ENCODE measurements at places on chromosomes 2 and 18. TPM values are rescaled to one million over a fixed set of nuclear protein-coding genes. Genes with fewer than 3 reads are reported as not detected.

GRCh38 chr2:152367547-152368390, 32.8 kb downstream of the FMNL2 start:
- DNase-seq: no peak

DNA sequence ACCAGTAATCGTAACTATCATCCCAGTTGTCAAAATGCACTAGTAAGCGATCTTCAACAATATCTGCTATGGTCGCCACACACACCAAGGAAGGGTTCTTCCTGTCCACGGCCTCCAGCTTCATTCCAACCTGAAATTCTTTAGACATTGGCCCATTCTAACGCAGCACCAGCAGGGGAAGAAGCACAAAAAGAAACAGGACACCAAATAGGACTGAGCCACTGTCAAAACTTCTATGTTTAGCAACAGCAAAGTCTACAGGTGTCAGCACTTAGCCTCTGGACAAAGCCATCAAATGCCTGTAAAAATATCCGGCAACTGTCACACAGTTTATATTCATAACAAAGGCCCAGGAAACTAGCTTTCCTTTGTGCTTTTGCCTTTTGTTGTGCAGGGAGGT, 175.0 kb downstream of the L3MBTL4 start:
- DNase-seq: peak; percentile 21

- DNase-seq: no peak
Measured at GRCh38 chr18:9070212-9070611, 32.3 kb upstream of the NDUFV2 start.

GRCh38 chr2:28142386-28142785, 250.3 kb upstream of the FOSL2 start:
- DNase-seq: peak; percentile 44

- peak; percentile 29 for DNase-seq
Measured at GRCh38 chr2:173090973-173091660, 15.5 kb downstream of the MAP3K20 start.

DNA sequence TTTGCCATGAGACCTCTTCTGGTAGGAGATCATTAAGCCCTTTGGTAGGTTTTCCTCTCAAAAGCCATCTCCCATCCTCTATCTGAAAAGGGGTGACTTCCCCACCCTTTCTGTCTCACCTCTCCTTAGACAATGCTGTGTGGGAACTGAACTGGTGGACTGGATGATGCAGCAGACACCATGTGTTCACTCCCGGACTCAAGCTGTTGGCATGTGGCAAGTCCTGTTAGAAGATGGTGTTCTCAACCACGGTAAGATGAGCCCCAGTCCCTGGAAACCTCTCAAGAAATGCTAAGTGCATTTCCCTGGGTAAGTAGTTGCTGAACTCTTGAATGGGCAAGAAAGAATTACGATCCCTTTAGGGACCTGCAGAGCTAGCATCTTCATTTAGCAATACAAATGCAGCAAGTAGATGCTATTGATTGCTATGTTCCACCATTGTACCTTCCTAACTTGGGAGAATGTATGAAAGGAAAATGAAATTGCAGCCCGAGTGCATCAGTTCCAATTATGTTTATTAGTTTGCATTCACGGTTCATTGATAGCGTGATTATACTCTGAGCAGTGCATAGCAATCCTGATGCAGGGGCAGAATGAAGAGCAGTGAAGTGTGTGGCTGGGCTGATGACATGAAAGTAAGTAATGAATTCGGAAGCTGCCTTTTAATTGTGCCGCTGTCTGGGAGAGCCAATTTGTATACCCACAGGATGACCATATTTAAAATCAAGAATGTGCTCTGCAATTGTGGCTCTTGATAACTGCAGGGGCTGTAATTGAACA, 110.0 kb upstream of the MAP3K20 start:
- DNase-seq: no peak

- DNase-seq: no peak
Measured at GRCh38 chr2:233468741-233469110, 97.9 kb downstream of the USP40 start.

DNA sequence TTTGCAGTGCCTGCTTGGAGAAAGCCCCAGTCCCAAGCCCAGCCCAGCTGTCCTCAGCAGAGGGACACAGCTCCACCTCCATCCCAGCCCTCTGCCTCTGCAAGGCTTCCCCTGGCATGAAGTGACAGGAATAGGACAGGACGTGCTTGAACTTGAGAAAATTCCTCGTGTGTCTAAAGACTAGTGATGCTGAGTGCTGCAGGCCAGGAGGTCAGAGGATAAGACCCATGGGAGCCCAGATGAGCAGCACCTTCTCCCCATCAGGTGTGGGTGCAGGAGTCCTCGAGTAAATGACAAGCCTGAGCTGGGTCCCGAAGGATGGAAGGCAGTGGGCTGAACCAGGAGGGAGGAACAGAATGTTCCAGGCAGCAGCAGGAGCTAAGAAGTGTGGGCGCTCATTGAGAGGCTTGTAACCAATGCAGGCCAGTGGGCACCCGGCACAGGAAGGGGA, 67.8 kb upstream of the UXS1 start:
- peak; percentile 26 for DNase-seq

GRCh38 chr2:158131919-158132566, 30.4 kb downstream of the UPP2 start:
- no peak for DNase-seq

DNA sequence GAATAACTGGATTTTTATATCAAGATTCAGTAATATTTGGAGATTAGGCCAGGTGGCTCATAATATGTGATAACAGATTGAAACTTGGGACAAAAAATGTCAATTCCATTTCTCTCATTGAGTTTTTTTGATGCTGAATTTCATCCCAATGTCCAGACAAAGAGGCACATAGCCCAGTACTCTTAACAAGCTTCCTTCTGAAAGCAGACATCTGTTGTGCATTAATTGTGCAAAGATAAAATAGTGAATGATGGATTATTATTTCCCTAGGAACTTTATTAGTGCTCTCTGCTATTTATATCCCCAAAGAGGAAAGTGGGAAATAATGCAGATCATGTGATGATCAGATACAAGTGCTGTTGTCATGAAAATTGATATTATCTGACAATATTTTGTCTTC, 234.1 kb downstream of the CCDC102B start:
- DNase-seq: no peak

GRCh38 chr2:66036948-66037347, 398.0 kb upstream of the MEIS1 start:
- no peak for DNase-seq

GRCh38 chr2:188675391-188676009, 298.7 kb upstream of the COL3A1 start:
- DNase-seq: no peak

GRCh38 chr2:41735476-41735875, 312.3 kb upstream of the PKDCC start:
- DNase-seq: no peak

DNA sequence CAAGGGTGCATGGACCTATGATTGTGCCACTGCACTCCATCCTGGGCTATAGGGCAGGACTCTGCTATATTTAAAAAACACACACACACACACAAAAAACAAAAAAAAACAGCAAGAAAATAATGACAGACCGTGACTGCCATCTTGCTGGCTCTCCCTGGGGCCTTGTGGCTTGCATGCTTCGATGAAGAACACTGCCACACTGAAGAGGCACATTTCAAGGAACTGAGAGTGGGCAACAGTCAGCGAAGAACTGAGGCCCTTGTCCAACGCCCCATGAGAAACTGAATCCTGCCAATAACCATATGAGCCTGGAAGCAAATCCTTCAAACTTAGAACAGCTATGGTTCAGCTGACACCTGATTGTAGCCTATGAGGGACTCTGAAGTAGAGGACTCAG, 158.1 kb downstream of the CCBE1 start:
- DNase-seq: no peak

DNA sequence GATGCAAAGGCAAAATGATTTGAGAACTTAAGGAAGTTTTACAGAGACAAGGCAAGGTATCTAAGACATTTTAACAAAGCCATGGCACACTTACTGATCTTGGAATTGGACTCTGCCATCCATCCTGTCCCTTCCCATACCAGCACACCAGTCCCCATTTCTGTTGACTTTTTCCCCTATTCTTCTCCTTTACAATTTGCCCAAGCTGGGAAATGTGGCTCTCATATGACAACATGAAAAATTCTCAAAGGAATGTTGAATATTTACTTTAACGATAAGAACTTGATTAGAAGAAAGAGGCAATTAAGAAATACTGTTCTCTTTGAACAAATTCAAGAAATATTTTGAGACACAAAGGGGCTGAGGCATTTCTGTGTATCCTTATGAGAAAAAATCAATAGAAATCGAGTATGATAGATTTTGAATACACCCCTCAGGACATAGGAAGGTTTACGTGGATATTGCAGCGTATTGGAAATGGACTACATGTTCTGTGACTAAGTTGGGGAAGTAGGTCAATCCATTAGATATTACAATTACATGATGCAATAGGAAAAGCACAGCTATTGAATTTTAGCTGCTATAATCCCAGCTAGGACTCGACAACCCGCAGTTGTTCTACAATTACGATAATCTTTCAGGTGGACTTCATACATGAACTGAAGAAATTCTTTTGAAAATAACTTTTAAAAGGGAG, 201.6 kb downstream of the TRIB2 start:
- DNase-seq: no peak

GRCh38 chr18:34522603-34523002, 187.5 kb upstream of the DTNA start:
- peak; percentile 75 for DNase-seq

- DNase-seq: peak; percentile 55
Measured at GRCh38 chr2:133486771-133487191, 81.5 kb downstream of the NCKAP5 start.

GRCh38 chr2:70975237-70975636, 3.2 kb upstream of the ANKRD53 start:
- DNase-seq: no peak

- no peak for DNase-seq
Measured at GRCh38 chr2:217415316-217415715, 555.5 kb upstream of the TNP1 start.

DNA sequence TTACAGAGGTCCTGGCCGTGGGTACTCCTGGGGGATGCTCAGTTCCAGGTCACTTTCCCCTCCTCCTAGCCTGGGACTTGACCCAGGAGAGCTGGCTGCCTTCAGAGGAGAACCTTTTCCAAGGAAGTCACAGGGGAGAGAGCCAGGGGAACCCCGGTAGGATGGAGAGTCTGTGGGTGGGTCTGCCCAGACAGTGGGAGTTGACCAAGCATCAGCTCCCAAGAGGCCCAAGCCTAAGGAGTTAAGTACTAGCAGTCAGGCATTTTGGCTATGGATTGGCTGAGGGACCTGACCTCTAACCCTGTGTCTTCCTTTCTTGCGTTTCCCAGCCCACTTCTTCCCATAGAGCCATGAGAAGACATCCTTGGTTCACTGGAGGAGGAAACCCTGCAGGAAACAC, 48.8 kb upstream of the PLB1 start:
- DNase-seq: no peak

DNA sequence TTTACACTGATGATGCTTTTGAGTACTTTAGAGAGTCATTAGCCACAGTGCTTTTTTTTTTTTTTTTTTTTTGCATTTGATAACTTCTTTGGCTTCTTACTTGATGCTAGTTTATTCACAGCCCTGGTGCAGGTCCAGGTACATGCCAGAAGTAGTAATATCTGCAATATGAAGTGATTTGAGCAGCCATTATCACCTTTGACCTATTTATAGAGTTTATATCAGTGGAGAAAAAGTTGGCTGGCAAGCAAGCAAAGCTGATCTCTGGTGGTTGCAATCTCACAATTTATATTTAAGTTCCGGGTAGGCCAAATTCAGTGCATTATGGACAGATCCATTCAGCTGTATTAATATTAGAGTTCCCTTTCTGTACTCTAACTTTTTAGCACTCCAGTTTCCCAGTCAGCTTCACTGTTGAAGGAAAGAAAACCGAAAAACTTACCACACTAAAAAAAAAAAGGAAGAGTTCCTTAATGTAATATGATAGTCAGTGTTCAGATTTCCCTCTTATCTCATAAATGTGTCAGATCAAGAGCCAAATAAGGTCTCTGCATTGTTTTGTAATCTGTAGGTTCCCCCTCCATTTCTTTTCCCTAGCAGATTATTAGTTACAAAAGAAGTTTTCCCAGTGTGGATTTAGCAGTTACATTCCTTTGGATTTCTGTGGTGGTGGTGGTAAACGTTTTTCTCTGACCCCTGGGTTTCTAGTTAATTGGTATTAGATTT, 78.6 kb downstream of the HAUS1 start:
- DNase-seq: no peak

DNA sequence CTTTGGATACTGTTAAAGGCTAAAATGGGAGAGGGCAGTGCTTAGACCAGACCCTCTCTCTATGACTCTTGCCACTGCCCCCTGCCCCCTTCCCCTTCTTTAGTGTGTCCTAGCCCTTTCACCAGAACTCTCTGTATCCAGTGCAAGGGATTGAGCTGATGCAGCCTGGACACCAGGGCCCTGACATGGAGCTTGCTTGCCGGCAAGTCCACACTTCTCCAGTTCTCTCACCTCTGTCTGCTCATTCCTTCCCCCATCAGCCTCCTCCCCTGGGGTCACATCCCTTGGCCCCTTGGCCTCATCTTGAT, 1.5 kb upstream of the WNT6 start:
- no peak for DNase-seq

DNA sequence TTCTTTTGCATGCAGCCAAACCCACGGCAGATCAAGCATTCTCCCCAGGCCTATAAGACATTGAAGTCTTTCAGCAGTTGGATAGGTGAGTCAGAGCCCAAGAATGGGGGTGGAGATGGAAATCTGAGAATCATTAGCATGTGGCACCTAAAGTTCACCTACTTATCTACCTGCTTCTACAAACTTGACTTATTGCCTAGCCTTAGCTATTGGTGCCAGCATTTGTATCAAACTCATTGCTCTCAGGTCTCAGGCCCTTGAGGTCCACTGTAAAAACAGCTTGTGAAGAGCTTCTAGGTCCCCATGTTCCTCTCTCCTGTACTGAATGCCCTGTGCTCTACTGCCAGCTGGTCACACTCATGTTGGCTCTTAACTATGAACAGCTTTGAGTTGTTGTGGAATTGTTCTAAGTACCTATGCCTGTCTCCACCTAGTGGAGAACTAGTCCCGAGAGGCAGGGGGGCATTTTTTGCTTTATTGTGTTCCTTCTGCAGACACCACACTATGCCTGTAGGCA, 278.4 kb upstream of the SPRED2 start:
- no peak for DNase-seq

DNA sequence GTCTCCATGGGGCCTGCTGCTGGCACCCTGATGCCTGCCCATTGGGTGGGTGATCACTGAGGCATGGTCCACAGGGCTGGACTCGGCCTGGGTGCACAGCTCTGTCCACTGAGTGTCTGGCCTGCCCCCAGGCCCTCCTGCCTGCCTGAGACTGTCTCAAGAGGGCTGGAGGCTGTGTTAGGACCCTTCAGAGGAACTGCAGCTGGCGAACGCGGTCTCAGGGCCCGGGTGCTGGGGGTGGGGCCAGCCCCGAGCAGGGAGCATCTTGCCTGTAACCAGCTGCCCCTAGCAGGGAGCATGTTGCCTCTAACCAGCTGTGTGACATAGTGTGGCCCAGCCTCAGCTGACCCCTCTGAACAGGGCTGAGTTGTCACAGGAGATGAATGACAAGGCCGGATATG, 50.0 kb downstream of the TWIST2 start:
- no peak for DNase-seq

- DNase-seq: no peak
Measured at GRCh38 chr2:8527031-8527430, 154.8 kb upstream of the ID2 start.

C2orf68 gene
- total RNA-seq: 38.5 TPM

RGPD3 gene
- 1.1 TPM for total RNA-seq

SIX2 gene
- 14.4 TPM for total RNA-seq

BOK gene
- 28.0 TPM for total RNA-seq

LINC00305 gene
- not detected for total RNA-seq

CHRND gene
- 34.2 TPM for total RNA-seq

VWA3B gene
- 0.10 TPM for total RNA-seq

PAX8 gene
- not detected for total RNA-seq

CYP27C1 gene
- total RNA-seq: 4.4 TPM

NFATC1 gene
- 18.6 TPM for total RNA-seq

CYP26B1 gene
- 13.8 TPM for total RNA-seq

AGXT gene
- total RNA-seq: not detected

WNT10A gene
- total RNA-seq: 5.7 TPM
